ENCODE measurements at places on chromosomes 3 and 15.

- peak; percentile 82 for DNase-seq
Observed at GRCh38 chr3:136194409-136195257, 1.5 kb downstream of the MSL2 start.

DNA sequence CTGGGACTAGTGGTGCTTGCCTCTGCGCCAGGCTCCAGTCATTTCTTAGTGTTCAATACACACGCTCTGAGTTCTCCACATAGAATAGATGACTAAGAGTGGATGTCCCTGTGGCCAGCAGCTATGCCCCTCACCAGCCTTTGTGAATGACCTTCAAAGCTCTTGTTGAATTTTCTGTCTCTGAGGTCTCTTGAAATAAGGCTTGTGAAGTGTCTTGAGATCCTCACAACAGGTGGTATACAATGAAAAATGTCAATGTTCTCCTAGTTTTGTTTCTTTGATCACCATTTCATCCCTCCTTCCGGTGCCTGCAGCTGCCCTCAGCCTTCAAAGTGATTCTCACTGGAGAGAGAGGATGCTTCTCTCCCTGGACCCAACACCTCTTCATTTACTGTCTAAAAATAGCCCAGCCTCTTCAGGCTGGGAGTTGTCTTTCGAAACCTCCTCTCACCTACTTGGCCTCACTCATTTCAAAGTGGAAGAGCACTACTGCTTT lies 5.4 kb downstream of the MAPKBP1 start:
- no peak for DNase-seq

GRCh38 chr3:148962513-148962912 lies 28.8 kb upstream of the GYG1 start:
- DNase-seq, result no peak

GRCh38 chr3:31687020-31687802 lies 154.5 kb downstream of the STT3B start:
- DNase-seq, result no peak

DNA sequence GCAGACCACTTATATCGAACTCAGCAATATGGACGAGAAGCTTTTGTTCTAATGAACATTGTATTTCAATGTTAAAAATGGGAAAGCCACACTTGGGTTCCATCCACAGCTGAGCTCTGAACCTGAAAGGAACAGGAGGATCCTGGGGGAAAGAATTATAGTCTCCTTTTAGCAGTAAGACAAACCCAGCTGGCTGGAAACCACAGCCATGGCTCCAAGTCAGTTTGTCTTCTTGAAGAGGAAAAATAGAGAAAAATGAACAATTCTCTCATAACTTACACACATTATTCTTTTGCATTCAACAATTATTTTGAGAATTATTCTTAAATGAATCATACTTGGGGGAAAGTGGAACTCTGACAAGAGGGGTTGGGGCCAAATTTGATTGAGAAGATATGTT lies 149.2 kb upstream of the VEPH1 start:
- no peak for DNase-seq

- DNase-seq, result no peak
Observed at GRCh38 chr15:91193378-91193720, 93.3 kb downstream of the SV2B start.

DNA sequence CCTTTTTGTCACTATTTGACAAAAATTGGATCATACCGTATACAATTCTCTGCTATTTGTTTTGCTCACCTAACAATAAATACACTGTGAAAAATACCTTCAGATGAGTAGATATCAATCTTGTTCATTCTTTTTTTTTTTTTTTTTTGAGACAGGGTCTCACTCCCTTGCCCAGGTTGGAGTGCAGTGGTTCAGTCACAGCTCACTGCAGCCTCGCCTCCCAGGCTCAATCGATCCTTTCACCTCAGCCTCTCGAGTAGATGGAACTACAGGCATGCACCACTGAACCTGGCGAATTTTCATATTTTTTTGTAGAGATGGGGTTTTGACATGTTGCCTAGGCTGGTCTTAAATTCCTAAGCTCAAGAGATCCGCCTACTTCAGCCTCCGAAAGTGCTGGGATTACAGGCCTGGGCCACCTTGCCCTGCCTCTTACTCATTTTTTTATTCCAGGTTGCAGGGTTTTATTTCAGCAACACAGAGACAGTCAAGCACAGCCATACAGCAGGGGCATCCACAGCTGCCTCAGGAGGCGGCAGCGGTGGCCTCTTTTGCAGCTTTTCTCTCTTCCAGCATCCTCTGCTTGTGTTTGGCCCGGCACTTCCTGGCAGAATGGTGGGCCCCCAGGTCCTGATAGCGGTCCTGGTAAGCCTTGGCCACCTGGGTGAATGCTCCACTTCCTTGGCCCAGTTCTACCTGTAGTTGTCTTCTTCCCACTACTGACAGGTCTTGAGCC lies 51.2 kb upstream of the CGNL1 start:
- DNase-seq, result no peak

GRCh38 chr3:184176377-184177330 lies 2.0 kb downstream of the AP2M1 start:
- peak; percentile 24 for DNase-seq

GRCh38 chr3:72579581-72580245 lies 268.5 kb downstream of the SHQ1 start:
- no peak for DNase-seq

GRCh38 chr3:142225885-142226215 lies 465 bp upstream of the GK5 start:
- no peak for DNase-seq

GRCh38 chr3:126456766-126457388 lies 18.8 kb downstream of the ZXDC start:
- DNase-seq, result no peak

DNA sequence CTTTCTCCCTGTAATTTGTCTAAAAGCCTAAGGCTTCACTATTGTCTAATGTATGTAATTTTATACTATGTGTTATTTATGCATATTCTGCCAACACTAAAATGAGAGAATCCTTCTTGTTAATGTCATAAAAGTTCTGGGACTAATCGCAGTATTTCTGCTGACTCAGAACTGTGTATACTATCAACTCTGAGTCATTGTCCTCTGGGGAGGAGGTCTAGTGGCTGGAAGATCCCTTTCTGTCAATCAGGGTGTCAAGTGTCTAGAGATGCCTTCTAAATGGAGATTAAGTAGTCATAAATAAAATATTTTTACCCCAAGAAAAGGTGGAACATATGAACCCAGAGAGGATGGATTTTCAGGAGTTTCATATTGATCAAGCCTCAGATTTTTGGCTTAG lies 473.4 kb downstream of the AGBL1 start:
- no peak for DNase-seq

- no peak for DNase-seq
Observed at GRCh38 chr3:138511945-138512344, 77.5 kb downstream of the ESYT3 start.

- no peak for DNase-seq
Observed at GRCh38 chr3:10136426-10137005, 5.1 kb upstream of the VHL start.

DNA sequence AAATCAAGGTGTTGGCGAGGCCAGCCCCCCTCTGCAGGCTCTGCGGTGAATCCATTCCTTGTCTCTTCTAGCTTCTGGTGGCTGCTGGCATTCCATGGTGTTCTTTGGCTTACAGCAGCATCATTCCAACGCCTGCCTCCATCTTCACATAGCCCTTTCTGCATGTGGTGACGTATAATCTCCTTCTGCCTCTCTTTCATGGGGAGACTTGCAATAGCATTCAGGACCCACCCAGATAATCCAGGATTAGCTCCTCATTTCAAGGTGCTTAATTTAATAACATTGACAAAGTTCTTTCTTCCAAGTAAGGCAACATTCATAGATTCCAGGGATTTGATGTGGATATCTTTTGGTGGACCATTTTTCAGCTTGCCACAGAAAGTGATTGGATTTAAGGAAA lies 35.8 kb downstream of the ISG20 start:
- no peak for DNase-seq

GRCh38 chr3:55467099-55467498 lies 20.0 kb downstream of the WNT5A start:
- no peak for DNase-seq

DNA sequence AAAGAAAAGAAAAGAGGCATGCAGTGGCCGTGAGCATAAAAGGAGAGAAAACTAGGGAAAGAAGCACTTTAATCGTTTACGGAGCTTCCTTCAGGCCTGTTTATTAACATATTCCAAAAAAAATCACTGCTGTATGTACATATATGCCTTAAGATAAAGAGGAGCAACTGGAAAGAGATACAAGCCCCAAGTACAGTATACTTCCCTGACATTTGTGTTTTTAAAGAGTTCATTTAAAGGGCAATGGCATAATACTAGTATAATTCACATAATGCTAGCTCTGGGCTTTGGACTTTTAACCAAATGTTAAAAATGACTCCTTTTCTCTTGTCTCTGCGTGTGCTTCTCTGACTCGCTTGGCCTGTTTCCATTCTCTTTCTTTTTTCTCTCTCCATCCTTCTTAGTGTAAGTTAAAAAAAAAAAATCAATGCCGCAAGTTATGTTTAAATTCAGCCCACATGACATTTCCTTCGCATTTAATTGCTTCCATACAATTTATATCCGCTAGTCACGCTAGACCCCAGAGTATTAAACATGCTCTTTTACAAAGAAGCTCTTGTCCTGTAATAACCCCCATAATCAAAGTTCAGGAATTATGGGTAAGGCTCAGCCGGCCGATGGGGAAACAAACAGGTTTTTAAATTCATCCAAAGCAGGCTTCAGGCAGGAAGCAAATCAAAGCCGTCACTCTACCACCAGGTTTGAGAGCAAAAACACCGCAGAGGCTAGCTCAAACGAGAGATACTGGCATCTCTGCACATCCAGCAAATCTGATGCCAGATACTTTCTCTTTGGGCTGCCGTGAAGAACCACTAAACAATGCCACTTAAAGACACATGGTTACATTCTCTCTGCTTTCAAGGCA lies 19.4 kb downstream of the WWTR1 start:
- no peak for DNase-seq

GRCh38 chr3:112560307-112560706 lies 1.5 kb downstream of the ATG3 start:
- no peak for DNase-seq

DNA sequence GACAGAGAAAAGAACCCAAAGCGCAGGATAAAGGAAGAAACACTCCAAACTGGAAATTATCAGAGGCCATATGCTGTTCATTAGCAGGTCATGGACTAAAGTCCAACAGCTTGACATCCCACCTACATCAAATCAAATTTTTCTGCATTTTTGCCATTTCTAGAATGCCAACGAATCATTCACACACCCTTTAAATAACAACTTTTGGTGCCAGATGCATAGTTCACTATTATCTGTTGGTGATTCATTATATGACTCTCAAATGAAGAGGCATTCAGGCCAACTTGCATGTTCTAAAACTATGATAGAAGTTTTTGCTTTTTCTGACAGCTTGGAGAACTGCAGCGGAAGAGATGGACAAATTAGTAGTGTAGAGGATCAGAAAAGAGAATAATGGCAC lies 529.8 kb upstream of the NAALADL2 start:
- DNase-seq, result no peak

DNA sequence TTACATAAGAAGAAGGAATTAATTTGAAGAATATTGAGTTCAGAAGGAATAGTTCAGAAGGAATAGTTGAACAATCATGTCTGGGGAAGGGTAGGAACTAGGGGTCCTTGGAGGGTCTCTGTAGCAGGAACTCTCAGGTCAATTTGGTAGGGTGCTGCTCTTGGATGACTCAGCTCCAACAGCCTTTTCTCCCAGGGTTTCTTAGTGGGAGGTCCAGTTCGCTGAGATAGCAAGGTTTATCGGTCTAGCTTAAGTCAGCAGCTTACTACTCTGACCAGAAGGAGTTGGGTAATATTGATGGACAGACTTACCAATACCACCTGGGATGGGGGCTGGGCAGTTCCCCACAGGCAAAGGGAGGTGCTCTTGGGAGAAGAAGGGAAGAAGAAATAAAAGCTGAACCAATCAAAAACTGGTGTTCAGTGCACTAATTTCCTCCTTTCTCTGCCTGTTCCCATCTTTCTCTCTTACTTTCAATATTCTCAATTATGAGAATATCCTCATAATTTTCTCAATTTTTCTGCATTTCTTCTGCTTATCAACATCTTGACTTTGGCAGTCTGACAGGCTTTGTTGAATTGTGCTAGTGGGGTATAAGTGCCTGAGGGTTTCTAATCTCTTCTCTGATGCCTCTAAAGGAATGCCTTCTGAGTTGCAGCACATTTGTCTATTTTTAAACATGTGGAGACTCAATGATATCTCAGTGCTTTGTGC lies 14.4 kb upstream of the MITF start:
- no peak for DNase-seq

GRCh38 chr15:68691705-68692104 lies 112.9 kb downstream of the CORO2B start:
- DNase-seq, result no peak

DNA sequence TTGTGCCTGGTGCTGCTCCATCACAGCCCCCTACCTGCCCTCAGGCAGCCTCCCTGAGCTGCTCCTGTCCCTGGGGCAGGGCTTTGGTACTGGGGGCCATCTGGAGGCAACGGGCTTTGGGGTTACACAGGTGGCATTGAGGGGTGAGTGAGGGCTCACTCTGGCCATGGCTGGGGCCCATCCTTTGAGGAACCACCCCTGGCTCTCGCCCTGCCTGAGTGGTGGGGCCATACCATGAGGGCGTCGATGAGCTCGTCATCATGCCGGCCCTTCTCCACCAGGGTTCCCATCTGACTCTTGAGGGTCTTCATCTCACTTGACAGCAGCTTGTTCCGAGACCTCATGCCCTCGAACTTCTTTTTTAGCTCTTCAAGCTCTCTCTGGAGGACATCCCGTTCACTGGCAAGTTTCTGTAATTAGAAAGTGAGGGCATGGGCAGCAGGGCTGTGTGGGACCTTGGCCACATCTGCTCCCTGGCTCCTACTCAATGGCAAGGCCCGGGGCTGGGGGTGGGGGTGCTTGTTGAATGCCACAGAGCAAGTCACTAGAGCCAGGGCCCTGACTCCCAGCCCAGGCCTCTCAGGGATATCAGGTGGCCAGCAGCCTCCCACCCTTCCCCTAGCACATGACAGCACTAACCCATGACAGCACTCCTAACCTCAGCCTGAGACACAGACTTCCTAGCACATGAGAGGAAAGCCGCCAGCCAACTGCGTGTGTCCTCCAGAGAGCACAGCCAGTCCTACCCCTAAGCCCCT lies 33.5 kb downstream of the CCDC13 start:
- no peak for DNase-seq

DNA sequence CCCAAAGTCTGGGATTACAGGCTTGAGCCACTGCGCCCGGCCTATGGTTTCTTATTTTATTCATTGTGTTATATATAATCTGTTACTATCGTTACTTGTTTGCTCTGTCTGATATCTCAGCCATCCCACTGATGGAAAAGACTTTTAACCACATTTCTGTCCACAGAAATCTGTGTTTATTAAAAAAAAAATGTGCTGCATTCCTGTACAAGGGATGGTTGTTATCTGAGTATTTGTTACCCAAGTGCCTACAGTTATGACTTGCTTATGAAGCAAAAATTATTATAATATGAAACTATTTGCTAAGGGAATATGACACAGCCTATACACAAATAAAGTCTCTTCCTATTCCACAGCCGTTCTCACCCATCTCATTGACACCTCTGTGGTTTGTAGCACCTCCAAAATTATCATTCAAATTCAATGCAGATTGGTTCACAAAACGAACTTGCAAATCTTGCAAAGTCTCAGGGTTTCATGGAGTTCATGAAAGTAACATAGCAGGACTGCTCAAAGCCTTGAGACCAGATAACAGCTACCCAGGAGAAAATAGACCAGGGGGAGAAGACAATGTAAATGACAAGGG lies 47.4 kb upstream of the UBE2E1 start:
- no peak for DNase-seq

- DNase-seq, result peak; percentile 96
Observed at GRCh38 chr3:187748050-187748481, 2.8 kb upstream of the BCL6 start.

- DNase-seq, result no peak
Observed at GRCh38 chr15:48501208-48501607, 144.3 kb downstream of the FBN1 start.
